ENCODE measurements at places on chromosomes 13 and 19. TPM values are rescaled to one million over a fixed set of nuclear protein-coding genes. Genes with fewer than 3 reads are reported as not detected.

The ZNF823 gene
- total RNA-seq, result 2.8 TPM

The SLC7A10 gene
- total RNA-seq, result not detected

The DLL3 gene
- total RNA-seq, result 2.1 TPM

The PSG7 gene
- total RNA-seq, result not detected

The GPR183 gene
- 22.6 TPM for total RNA-seq

The PSG2 gene
- total RNA-seq, result not detected

The FNDC3A gene
- 26.9 TPM for total RNA-seq

The HPN gene
- total RNA-seq, result not detected

The PTPRS gene
- 0.21 TPM for total RNA-seq

The GPC6 gene
- not detected for total RNA-seq

The OR10H1 gene
- total RNA-seq, result not detected

The TNNI3 gene
- not detected for total RNA-seq

The KLK5 gene
- not detected for total RNA-seq

The ZNF561 gene
- 36.7 TPM for total RNA-seq

The SPTBN4 gene
- total RNA-seq, result 0.69 TPM

The CBY2 gene
- not detected for total RNA-seq

The FCHO1 gene
- total RNA-seq, result 93.6 TPM

The CYP2F1 gene
- total RNA-seq, result not detected

The BRSK1 gene
- 8.4 TPM for total RNA-seq

The NTN5 gene
- 0.54 TPM for total RNA-seq

The KLHL1 gene
- total RNA-seq, result not detected

The CALR gene
- total RNA-seq, result 933 TPM

The SWSAP1 gene
- total RNA-seq, result 3.9 TPM

The CKAP2 gene
- total RNA-seq, result 37.3 TPM

The POSTN gene
- total RNA-seq, result not detected

The CYP2A7 gene
- total RNA-seq, result not detected

The UPK1A gene
- total RNA-seq, result 0.51 TPM

The LIG4 gene
- 11.2 TPM for total RNA-seq

The GAPDHS gene
- not detected for total RNA-seq

The ZNF675 gene
- 17.0 TPM for total RNA-seq

The PPP1R15A gene
- 53.7 TPM for total RNA-seq

The ZNF628 gene
- 7.6 TPM for total RNA-seq

The IGFL3 gene
- total RNA-seq, result not detected

The ZMYM5 gene
- total RNA-seq, result 14.2 TPM

The TUBA3C gene
- not detected for total RNA-seq

The SNRNP70 gene
- 259 TPM for total RNA-seq

The SELENOV gene
- total RNA-seq, result not detected

The F10 gene
- not detected for total RNA-seq

The PLVAP gene
- not detected for total RNA-seq
